T1000 (cell line): ENCODE measurements at places on chromosomes 5 and 9.

GRCh38 chr9:130894546-130894945 lies 2.1 kb downstream of the QRFP start:
- DNase-seq = no peak

DNA sequence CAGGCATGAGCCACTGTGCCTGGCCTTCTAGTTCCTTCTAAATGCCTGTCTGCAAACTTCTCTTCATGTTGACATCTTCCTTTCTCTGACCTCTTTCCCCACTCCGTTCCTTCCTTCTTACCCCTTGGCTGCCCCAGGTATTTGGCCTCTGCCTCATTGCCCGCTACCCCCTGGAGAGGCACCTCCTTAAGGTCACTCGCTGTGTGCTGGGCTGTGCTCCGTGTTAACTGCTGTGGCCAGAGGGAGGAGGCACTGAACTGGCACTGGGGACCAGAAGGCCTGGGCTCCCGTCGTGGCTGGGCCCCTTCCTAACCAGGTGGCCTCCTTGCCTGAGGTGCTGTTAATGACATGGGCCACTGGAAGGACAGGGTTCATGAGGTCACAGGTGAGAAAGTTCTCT lies 39.4 kb downstream of the LAMC3 start:
- no peak for DNase-seq

DNA sequence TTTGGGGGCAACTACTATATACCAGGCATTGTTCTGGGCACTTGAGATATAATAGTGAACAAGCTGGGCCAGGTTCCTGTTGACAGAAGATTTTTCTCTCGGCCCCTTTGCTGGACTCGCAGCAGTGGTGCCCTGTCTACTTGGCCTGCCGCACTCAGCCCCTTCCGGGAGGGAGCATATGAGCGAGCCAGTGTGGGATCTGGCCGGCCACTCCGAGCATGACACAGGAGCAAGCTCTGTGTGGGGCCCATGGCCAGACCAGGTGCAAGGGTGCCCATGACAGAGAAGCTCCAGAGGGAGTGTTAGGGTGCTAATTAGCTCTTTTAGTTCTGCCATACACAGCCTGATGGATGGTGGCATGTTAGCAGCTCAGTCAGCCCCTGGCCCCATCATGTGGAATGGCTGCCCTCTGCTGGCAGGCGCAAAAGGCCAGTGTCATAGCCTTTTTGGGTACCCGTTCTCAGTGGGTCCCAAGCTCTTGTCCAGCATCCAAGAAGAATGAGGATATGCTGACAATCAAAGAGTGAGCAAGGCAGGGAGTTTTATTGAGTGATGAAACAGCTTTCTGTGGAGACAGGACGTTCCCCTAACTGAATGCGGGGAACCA lies 9.3 kb upstream of the KIF4B start:
- no peak for DNase-seq

DNA sequence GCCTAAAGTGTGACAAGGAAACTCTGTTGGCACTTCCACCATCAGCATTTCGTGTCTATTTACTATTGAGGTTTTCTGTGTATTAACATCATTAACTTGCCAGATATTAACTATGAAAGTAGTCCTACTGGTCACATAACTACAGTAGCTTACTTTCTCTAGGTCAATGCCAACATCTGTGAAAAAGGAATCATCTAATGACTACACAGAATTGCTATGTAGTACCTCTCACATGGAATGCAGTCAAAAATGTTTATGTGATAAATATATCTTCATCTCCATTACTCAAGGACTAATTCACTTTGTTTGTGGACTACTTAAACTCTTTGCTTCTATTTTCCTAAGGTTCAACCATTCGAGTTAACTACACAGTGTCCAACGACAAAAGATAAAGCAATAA lies 2.1 kb downstream of the SCAI start:
- no peak for DNase-seq

DNA sequence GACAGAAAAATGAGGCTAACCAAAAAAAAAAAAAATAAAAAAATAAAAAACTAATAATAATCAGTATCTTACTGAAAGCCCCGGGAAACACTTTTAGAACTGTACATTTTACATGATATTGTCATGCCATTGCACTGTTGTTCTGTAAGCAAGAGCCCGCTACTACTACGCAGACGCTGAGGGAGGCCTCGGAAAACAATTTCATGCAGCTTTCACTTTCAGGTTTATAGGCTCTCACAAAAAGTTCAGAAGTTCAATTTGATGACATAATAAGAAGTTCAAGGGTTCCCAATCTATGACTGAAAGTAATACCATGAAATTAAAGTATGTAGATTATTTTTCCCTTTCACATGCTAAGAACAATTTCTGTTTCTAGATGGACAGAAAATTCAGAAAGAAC lies 318.3 kb upstream of the ITGA1 start:
- no peak for DNase-seq

DNA sequence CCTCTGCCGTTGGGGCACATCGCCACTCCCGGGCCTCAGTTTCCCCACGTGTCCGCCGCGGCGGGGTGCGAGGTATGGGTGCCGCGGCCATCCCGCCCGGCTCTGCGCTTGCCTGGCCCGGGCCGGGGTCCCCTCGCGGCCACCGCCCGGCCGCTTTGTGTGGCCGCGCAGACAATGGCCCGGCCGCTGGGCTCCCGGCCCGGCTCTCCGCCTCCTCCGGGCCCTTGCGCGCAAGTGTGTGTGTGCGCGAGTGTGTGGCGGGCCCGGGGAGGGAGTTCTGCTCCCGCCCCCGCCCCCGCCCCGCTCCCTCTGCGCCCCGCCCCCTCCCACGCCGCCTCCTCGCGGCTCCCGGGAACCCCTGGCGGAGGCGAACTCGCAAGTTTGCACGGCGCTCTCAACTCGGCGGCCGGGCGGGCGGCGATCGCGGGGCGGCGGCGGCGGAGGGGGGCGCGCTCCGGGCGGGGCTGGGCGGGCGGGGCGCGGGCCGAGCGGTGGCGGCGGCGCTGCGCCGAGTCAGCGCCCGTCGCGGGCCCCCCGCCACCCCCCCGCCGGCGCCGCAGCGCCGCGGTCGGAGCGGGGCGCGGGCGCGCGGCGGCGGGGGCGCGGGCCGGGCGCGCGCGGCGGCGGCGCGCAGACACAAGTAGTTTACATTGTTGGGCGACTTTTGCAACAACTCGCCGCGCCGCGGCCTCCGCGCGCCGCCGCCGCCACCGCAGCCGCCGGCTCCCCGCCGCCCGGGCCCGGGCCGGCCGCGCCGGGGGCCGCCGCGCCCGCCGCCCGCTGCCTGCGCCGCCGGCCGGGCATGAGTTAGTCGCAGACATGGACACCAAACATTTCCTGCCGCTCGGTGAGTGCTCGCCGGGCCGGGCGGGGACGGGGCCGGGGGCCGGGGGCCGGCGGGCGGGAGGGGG lies at the start of gene RXRA:
TSS of gene RXRA (plus strand) at position 643 of the 911 bp plus-strand sequence. CDS start at position 820, 177 bp downstream.
- DNase-seq = peak; percentile 49

- no peak for DNase-seq
These were observed 90.1 kb upstream of the SPOCK1 start for GRCh38 chr5:137589185-137589584.

DNA sequence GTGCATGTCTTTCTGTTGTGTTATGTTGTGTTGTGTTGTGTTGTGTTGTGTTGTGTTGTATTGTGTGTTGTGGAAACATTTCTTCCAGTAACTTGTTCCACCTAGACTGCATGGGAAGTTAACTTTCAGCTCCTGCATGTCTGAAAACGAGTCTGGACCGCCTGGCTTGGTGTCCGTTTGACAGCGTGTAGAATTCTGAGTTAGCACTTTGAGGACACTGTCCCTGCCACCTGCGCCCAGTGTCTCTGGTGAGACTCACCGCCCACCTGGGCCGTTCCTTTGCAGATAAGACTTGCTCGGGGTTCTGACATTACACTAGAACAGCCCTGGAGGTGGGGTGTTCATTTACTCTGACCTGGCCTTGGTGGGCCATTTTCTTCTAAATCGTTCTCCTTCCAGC lies 42.0 kb downstream of the WNK2 start:
- DNase-seq = no peak

- DNase-seq = no peak
These were observed 1349.5 kb downstream of the EFNA5 start for GRCh38 chr5:106321242-106321641.

DNA sequence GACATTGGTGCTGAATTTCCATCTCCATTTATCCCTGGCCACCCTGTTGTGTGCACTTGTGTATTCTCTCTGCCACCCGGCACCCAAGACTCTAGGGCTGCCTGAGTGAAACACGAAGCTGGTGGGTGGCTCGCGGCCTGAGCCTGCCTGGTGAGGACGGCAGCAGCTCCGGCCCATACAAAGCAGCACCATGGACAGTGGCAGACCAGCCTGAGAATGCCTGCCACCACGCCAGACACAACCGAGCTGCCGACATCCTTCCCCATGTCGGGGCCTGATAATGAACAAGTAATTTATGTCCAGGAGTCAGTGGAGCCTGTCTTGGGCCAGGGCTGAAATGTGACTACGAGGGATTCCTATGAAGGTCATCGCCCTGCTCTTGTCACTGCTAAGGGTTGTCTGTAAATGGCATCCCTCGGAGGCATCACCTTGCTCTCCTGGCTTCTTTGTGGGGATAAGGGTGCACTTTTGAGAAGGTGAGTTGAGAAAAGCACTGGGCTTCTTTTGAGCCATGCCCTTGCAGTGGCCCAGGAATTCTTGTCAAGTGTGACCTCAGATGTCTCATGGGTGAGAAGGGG lies 175.7 kb downstream of the MELK start:
- DNase-seq = peak; percentile 7

DNA sequence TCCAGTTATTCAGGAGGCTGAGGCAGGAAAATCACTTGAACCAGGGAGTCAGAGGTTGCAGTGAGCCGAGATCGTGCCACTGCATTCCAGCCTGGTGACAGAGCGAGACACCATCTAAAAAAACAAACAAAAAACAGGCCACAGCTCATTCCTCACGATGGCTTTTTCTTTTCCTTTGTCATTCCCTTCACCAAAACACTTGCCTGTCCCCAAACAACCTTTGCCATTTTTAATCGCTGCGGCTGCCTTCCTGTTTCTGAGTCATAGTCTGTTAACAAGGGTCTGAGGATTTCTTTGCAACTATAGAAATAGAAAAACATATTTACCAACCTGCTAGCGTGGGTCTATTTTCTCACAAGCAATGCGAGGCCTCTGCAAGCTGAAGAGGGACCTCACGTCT lies 123.0 kb upstream of the FSTL4 start:
- DNase-seq = no peak

GRCh38 chr5:172554562-172554961 lies 86.5 kb upstream of the NEURL1B start:
- DNase-seq = no peak

DNA sequence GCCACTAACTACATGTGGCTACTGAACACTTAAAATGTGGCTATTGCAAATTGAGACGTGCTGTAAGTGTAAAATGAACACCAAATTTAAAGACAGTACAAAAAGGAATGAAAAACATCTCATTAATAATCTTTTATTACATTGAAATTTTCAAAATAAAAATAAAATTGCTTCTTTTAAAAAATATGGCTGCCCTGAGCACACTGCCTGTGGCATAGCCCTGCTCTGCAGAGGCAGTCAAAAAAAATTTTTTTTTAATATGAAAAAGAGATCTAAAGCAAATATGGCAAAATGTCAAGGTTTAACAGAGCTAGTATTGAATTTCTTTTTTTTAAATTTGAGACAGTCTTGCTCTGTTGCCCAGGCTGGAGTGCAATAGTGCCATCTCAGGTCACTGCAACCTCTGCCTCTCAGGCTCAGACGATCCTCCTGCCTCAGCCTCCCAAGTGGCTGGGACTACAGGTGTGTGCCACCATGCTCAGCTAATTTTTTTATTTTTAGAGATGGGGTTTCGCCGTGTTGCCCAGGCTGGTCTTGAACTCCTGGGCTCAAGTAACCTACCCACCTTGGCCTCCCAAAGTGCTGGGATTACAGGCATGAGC lies 25.6 kb downstream of the CARNMT1 start:
- no peak for DNase-seq

DNA sequence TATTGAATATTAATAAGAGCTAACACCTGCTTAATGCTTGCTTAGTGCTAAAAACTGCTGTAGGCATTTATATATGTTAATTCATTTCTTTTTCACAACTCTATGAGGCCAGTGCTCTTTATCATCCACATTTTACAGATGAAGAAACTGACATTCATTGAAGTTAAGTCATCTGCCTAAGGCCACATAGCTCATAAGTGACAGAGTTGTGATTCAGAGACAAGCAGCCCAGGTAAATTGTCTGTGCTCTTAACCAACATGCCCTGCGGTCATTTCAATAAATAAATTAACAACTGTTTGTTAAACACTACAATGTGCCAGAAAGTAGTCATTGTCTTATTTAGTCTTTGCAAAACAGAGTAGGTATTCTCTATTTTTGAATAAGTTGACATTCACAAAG lies 1354.4 kb upstream of the C9orf72 start:
- DNase-seq = no peak

DNA sequence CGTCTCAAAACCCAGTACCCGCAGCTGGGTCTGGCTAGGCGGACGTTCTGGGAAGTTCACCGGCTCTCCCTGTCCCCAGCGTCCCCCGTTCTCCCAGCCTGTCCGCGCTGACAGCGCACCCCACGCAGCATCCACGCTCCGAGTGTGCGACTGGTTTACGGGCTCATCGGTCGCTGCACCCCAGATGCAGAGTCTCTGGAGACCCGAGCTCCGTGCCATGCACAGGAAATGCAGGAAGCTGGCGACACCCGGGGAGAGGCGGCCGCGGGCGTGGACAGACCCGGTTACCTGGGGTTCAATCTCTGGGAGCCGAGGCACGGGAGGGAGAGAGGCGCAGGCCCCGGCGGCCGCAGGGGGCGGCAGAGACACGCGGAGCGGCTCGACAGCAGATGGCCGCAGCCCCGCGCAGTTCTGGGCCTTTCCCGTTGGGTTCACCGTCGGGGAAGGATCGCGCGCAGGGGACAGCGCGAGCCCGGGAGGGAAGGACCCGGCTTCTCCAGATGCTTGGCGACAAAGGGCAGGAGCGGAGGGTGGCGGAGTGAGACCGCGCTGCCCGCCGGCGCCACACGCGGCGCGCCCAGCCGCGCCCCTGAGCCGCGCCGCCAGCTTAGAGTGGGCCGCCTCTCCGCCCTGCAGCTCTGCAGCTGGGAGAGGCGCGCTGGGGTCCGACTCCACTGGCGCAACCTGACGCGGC lies 558 bp downstream of the SHROOM1 start:
- DNase-seq = peak; percentile 43

GRCh38 chr5:126597156-126597555 lies 2.1 kb upstream of the ALDH7A1 start:
- DNase-seq = peak; percentile 3

DNA sequence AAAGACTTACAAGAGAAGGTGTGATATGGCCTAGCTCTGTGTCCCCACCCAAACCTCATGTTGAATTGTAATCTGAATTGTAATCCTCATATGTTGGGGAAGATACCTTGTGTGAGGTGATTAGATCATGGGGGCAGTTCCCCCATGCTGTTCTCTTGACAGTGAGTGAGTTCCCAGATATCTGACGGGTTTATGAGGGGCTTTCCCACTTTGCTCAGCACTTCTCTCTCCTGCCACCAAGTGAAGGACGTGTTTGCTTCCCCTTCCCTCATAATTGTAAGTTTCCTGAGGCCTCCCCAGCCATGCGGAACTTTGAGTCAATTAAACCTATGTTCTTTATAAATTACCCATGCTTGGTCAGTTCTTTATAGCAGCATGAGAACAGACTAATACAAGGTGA lies 49.0 kb downstream of the CDO1 start:
- DNase-seq = no peak

DNA sequence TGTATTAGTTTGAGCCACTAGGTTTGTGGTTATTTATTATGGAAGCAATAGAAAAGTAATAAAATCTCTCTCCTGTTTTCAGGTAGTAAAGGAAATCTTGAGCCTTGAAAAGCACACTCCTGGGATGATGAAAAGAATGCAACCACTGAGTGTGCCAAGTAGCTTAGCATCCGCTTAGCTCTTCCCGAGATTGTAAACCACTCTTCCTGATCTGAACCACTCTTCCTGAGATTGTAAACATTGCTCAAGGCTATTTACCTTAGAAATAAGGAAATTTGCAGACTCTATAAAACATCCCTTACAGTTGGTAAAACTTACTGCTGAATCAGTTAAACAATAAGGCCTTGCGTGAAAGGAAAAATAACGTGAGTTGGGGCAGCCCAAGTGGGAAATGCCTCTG lies 17.4 kb upstream of the IL33 start:
- DNase-seq = no peak
